ENCODE measurements at places on chromosomes 16 and 17.

DNA sequence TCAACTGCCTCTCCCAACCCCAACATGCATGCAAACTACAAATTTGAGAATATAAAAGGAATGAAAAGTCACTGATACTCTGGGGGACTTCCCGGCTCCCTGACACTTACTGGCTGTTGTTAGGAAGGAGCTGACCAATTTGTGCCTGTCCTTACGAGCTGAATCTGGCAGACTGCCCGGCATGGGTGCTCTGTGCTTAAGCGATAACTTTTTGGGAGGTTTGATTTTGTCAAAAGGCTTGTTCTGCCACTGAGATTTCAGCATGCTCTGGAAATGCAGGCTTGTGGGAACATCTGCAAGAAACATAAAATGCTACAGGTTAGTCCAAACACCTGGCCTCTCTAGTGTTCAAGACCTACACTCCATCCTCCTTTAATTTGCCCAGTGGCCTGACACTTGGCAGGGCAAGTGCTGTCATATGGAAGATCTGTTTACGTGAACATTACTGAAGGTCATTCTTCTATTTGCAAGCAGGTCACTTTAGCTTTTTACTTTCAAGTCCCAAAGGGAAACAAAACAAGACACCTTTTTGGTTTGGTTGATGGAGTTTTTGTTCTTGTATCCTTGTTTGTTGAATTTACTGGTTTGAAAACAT is 40.6 kb downstream of the STH start:
- no peak for DNase-seq

GRCh38 chr17:13572581-13572980 is 29.1 kb downstream of the HS3ST3A1 start:
- DNase-seq, result no peak

GRCh38 chr17:49676276-49676868 is 1.5 kb downstream of the SPOP start:
- DNase-seq, result no peak

- DNase-seq, result no peak
These were observed 24.5 kb downstream of the NLRC5 start for GRCh38 chr16:57013902-57014301.

GRCh38 chr16:78906135-78906534 is 694.4 kb downstream of the MAF start:
- DNase-seq, result no peak

GRCh38 chr16:15034266-15035162 is 21.4 kb downstream of the NTAN1 start:
- no peak for DNase-seq

- DNase-seq, result no peak
These were observed 430.3 kb upstream of the GOT2 start for GRCh38 chr16:59164461-59164860.

DNA sequence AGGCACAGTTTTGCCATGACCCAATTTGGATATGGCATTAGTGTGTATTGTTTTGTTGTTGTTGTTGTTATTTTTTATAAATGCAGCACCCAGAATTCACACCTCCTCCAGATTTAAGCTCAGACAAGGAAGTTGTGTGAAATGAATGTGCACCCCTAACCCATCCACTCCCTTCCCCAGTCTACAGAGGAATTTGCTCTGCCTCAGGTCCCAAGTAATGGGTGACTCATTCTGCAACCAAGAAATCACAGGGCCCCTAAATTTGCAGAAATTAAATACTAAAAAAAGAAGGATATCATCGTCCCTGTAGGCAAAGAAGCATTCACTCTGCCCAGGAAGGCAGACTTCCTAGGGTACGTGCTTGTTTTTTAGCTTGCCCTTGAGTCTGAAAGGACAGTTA is 62.3 kb downstream of the CLEC16A start:
- DNase-seq, result no peak

DNA sequence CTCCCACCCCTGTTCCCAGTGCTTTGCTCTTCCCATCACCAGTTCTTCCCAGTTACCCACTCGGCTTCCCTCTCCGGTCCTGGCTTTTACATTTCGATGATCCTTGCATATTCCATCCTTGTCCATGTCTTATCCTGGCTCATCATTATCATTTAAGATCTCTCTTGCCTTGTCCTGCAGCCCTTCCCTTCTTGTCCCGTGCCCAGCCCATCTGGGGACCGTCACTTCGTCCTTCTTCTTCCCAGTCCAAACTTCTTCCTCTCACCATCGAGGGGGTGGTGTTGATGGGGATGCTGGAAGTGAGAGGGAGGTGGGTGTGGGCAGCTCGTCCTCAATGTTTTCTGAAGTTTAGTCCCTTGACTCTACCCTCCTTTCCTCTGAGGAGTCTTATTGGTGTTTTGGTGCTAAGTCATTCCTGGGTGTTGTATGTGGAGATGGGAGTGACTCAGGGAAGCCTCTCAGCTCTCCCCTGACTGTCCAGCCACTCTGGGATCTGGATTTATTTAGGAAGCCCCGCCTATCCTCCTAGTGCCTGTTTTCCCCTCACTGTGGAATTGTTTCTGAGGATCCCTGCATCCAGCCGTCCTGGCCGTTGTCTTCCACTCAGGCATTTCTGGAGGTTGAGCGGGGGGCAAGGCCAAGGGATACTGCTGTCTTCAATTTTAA is 975 bp downstream of the SNX29 start:
- DNase-seq, result no peak

- no peak for DNase-seq
These were observed 14.8 kb upstream of the PRPSAP1 start for GRCh38 chr17:76368545-76368944.

DNA sequence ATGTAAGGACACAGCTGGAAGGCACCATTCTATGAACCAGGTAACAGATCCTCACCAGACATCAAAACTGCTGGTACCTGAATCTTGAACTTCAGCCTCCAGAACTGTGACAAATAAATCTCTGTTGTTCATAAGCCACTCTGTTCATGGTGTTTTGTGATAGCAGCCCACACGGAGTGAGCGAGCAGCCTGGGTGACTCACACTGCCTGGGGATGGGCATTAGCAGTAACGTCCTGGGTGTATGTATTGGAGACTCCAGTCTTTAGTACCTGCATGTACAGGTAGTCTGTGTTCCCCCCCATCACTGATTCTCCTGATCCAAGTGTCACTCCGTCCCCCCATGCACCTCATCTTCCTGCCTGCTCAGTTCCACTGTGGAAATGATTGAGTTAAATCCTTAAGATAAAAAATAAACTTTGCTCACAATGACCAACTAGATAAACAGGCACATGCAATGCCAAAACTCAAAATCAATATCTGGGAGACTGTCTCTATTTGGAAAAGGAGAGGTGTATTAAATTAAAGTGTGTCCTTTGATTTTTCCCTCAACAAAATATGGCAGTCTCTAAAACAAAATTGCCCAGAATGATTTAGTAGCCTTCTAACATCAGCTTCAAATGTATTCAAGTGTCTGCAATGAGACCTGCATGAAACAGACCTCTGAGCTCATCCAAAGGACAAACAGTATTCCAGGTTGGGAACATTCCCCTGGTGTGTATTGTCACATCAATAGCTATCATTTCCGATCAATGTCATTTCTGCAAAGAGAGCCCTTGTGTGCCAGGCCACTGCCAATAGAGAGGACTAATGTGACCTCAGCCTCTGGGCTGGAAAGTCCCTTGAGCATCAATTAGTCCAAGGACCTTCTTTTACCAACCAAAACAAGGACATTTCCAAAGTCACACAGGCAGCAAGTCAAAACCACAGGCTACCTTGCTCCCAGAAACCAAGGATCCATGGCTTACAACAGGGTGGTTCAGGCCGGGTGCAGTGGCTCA is 12.2 kb upstream of the VAT1L start:
- no peak for DNase-seq

DNA sequence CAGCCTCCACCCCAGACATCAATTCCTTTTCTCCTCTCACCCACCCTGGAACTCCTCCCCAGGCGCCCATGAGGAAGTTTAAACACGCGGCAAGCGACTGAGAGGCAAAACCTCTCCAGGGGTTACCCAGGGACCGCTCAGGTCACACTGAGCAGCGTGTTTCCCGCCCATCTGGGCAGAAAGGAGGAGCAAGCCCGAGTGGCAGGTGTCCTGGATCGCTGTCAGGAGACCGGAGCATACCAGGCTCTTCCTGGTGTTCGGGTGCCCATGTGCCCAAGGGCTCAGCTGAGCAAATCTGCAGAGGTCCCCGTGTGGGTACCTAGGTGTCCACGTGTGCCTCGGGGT is 491 bp downstream of the SLC25A19 start:
- no peak for DNase-seq

DNA sequence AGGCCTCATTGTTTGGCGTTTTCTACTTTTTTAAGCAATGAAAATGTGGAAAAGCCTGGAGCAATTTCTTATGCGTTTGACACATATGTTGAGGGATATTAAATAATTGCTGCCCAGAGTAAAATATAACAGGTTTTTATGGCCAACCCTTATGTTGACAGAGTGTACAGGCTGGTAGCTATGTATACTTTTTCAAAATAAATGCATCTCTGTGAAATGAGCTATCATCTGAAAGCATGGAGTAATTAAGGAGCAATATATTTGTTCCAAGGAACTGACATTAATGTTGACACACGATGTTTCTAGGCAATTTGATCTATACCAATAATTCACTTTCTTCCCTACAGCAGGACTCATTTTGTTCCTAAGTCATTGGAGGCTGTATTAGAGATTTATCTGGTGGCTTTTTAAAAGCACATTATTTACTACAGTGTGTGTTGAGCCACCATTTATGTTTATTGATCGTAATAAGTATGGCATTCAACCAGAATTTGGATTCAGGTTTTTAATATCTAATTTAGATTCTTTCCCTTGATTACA is 11.9 kb upstream of the KRT20 start:
- no peak for DNase-seq

- DNase-seq, result no peak
These were observed 60.8 kb downstream of the WDR45B start for GRCh38 chr17:82587234-82588086.

DNA sequence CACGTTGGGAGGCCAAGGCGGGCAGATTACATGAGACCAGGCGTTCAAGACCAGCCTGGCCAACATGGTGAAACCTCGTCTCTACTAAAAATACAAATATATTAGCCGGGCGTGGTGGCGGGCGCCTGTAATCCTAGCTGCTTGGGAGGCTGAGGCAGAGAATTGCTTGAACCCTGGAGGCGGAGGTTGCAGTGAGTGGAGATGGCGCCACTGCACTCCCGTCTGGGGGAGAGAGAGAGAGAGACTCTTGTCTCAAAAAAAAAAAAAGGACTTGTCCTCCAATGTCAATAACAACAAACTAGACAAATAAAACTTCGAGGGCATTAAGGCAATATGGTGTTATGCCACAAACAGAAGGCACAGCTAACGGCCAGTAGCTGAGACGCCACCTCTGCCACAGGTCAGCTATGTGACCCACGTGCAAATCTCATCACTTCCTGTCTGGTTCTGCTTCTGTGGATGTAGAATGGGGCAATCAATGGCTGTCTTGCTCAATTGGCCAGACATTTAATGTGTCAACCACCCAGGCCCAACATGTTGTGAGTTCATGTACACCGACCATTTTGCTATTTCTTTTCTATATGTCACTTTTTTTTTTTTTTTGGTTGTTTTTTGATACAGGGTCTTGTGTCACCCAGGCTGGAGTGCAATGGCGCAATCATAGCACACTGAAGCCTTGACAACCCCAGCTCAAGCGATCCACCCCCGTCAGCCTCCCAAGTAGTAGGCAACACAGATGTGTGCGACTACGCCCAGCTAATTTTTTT is 834 bp upstream of the TXNDC11 start:
- DNase-seq, result no peak

DNA sequence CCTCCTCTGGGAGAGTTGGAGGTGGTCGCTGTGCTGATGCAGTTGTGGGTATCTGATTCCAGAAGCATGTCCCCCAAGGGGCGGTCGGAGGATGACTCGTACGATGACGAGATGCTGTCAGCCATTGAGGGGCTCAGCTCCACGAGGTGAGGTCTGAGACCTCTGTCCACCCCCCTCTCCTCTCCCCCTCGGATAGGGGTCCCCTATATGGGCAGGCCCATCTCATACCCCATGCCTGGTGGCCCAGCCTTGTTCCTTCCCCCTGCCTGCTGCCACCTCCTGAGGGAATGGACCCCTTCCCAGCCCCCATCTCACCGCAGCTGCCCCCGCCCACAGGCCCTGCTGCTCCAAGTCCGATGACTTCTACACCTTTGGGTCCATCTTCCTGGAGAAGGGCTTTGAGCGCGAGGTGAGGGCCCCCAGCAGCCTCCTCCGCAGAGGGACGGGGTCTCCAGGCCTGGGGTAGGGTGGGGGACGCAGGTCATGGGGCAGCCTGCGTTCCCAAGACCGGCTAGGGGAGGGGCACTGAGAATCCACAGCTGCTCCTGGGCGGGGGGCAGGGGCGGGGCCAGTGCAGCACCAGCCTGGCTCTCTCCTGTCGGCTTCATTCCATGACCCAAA is 39.2 kb downstream of the ADCY7 start:
- no peak for DNase-seq

DNA sequence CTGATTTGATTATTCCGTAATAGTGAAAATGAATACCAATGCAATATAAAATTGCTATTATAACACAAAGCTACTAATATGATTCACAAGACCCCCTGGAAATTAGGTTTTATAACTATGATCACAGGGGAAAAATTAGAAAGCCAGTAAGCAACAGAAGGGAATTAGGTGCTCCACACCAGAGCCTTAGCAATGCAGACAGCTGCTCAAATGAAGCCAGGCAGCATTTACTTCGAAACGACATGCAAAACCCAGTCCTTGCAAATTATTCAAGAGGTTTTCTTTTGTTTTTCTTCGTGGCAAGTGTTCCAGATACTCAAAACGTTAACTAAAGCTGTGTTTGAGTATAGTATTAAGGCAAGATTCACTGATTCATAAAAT is 47.9 kb downstream of the TOX3 start:
- DNase-seq, result no peak

DNA sequence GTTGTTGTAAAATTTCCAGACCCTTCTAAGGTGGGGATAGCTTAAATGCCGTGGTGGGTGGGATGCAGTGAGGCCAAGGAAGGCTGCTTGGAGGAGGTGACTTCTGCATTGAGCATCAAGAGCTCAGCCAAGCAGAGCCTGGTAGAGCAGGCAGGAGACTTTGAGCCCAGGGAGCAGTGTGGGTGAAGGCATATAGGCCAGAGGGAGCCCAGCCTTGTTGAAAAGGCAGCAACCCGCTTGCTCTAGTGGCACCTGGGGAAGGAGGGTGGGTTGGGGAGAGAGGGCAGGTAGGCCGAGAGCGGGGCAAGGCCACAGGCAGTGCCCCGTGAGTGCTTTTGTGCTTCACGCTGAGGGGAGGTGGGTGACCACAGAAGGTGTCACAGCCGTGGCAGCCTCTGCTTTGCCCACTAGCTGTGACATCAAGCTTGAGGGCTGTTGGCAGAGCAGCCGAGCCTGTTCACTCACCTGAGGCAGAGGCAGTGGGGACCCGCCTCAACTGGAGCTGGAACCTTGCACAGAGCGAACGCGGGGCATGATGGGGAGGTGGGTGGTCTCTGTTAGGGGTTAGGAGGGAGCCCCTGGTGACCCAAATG is 56.1 kb downstream of the IRF8 start:
- no peak for DNase-seq

- DNase-seq, result no peak
These were observed 213.6 kb upstream of the CDH5 start for GRCh38 chr16:66152823-66153393.

GRCh38 chr16:79217375-79218011 is 383.0 kb downstream of the MAF start:
- DNase-seq, result no peak

- DNase-seq, result no peak
These were observed 320.6 kb downstream of the HS3ST4 start for GRCh38 chr16:26012376-26012775.

- no peak for DNase-seq
These were observed 22.2 kb downstream of the TEX2 start for GRCh38 chr17:64240741-64241347.

Measured in T-helper 17 cell (primary cell).